ENCODE measurements at places on chromosomes 2 and 18. TPM values are rescaled to one million over a fixed set of nuclear protein-coding genes. Genes with fewer than 3 reads are reported as not detected.

The ATP6V1B1 gene
- 2.2 TPM for total RNA-seq

GRCh38 chr2:143081616-143082015 is 47.6 kb upstream of the ARHGAP15 start:
- no peak overlapping the region for H3K27ac ChIP-seq
- DNase-seq: no peak
- no peaks in the 10 kb centered on the region for H3K27me3 ChIP-seq
- H3K4me1 ChIP-seq: no peaks in the 10 kb centered on the region
- H3K4me3 ChIP-seq: no peak overlapping the region
- H3K36me3 ChIP-seq: no peaks in the 10 kb centered on the region

DNA sequence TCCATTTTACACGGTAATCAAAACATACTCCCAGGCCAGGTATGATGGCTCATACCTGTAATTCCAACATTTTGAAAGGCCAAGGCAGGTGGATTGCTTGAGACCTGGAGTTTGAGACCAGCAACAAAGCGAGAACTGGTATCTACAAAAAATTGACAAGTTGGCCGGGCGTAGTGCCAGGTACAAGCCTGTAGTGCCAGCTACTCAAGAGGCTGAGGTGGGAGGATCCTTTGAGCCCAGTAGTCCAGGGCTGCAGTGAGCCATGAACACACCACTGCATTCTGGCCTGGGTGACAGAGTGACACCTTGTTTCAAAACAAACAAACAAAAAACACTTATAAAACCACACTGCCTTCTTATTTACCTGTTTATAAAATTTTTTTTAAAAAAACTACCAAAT is 80.8 kb downstream of the GAREM1 start:
- no peaks in the 10 kb centered on the region for H3K4me1 ChIP-seq
- H3K4me3 ChIP-seq: no peak overlapping the region
- peak; percentile 81 for DNase-seq
- H3K27me3 ChIP-seq: no peaks in the 10 kb centered on the region
- H3K36me3 ChIP-seq: no peaks in the 10 kb centered on the region

DNA sequence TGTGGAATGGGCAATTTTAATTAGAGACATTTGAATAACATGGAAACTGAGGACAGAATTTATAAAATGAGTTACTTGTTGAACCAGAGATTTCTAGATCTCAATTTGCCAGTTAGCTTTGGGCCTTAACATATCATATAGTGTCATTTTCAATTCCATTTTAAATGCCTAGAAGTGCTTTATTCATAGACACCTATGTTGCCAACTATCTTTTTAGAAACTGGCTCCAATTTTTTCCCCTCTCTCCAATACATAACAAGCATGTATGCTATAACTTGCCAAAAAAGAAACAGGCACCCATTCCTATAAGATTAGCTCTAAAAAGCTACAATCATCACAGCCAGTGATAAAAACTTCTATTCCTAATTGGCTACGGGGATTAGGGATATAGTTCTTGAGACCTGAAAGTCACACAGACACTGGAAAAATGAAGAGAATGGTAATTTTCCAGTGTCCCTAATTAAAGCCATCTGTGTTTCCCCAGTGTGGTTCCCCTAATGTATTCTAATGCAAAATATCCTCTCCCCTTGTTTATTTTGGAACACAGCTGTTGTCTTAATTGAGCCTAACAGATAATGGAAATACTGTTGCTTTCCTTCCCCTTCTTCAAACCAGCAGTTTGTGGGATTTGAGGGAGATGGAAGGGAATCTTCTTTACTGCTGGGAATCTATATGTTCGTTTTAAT is 205.5 kb upstream of the FSHR start:
- no peak for DNase-seq
- H3K36me3 ChIP-seq: no peaks in the 10 kb centered on the region
- no peak overlapping the region for H3K4me3 ChIP-seq
- H3K4me1 ChIP-seq: no peaks in the 10 kb centered on the region

The SOX11 gene
- 0.03 TPM for total RNA-seq

The CHRNG gene
- not detected for total RNA-seq

DNA sequence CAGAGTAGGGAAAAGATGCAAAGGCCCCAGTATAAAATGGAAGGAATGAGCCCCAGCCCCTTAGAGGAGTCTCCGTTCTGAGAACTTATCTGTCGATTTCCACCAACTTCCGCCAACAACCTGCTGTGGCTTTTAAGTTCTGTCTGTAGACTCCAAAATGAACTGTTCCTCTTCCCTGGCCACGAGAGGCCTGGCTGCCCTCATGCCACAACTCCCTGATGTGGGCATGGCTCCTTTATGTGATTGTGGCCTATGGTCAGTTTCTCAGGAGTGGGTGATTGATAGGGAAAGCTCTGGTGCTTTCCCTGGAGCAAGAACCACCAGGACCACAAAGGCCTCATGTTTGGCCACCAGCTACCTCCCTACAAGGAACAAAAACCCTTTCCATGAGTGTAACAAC is 18.8 kb upstream of the CD207 start:
- H3K4me1 ChIP-seq: peaks cover 9% of the 10 kb centered on the region
- H3K27ac ChIP-seq: no peak overlapping the region

GRCh38 chr2:140600116-140600515 is 1530.7 kb downstream of the LRP1B start:
- no peaks in the 10 kb centered on the region for H3K4me1 ChIP-seq
- no peak overlapping the region for H3K4me3 ChIP-seq
- no peaks in the 10 kb centered on the region for H3K27me3 ChIP-seq
- H3K36me3 ChIP-seq: no peaks in the 10 kb centered on the region
- no peak overlapping the region for H3K27ac ChIP-seq

The LHCGR gene
- total RNA-seq: 0.30 TPM

DNA sequence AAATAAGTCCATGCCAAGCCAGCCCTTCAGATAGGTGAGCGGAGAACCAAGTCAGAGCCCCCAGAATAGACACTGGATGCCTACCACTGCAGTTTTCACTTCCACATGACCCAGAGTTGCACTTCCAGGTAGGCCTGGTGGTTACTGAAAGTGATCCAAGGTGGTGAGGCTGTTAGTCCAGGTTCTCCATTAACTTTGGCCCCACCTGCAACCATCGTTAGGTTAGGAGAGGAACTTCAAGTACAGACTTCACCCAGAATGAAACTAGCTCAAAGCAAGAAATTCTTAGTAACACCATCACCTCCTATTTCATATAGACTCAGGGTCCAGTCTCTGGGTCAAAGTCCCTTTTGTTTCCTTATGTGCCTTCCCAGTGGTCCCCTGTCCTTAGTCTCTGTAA is 293.1 kb upstream of the ID2 start:
- no peak overlapping the region for H3K27ac ChIP-seq
- no peak for DNase-seq
- no peak overlapping the region for H3K4me3 ChIP-seq
- H3K36me3 ChIP-seq: no peaks in the 10 kb centered on the region
- no peaks in the 10 kb centered on the region for H3K4me1 ChIP-seq

DNA sequence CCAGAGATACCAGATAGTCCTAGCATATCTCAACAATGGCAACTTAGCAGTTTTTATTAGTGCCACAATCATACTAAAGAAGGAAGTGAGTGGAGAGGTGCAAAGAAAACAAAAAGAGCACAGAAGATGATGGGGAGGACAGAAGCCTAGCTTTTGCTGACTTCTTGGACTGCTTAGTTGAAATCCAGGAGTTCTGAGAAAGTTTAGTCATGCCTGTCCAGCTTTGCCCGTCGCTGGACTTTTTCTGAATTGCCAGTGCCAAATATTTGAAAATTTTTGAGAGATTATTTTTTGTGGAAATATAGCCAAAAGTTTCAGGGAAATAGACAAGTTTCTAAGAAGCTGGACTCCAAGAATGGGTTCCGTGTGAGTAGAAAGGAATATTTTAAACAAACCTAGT is 558.7 kb upstream of the TNP1 start:
- no peaks in the 10 kb centered on the region for H3K4me1 ChIP-seq
- no peak overlapping the region for H3K27ac ChIP-seq
- DNase-seq: no peak

- H3K27me3 ChIP-seq: no peaks in the 10 kb centered on the region
- H3K36me3 ChIP-seq: no peaks in the 10 kb centered on the region
These were observed 1.8 kb downstream of the GYPC start for GRCh38 chr2:126657636-126658318.

DNA sequence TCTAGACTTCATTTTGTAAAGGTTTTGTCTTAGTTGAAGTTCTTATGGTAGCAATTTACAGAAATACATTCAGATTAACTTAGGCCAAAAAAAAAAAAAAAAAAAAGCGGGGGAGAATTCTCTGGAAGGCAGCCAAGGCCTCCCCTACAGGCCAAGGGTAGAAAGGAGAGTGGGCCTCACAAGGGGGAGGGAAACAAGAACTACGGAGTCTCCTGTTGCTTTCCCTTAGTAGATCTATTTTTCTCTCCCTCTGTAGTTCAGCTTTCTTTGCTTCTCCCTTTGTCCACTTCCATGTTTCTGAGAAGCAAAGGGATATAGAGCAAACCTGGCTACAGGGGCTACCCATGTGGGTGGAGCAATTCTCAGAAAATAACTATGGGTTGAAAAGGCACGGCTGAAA is 2.4 kb upstream of the STK11IP start:
- H3K27ac ChIP-seq: no peak overlapping the region
- no peaks in the 10 kb centered on the region for H3K27me3 ChIP-seq
- peaks cover 9% of the 10 kb centered on the region for H3K4me1 ChIP-seq
- DNase-seq: no peak

- H3K36me3 ChIP-seq: peaks cover 25% of the 10 kb centered on the region
- H3K4me3 ChIP-seq: no peak overlapping the region
- DNase-seq: no peak
These were observed 41.2 kb downstream of the CYRIA start for GRCh38 chr2:16624436-16624780.

GRCh38 chr2:238988752-238989151 is 140.9 kb downstream of the TWIST2 start:
- no peak for DNase-seq
- H3K27ac ChIP-seq: no peak overlapping the region
- H3K27me3 ChIP-seq: peaks cover 12% of the 10 kb centered on the region
- H3K4me1 ChIP-seq: no peaks in the 10 kb centered on the region

The PDCD1 gene
- 1.4 TPM for total RNA-seq

The AMER3 gene
- total RNA-seq: not detected

- H3K4me1 ChIP-seq: peaks cover 51% of the 10 kb centered on the region
- H3K4me3 ChIP-seq: peak overlapping the region; percentile 77
- DNase-seq: peak; percentile 64
These were observed 8.5 kb downstream of the IRS1 start for GRCh38 chr2:226791056-226791486.
